ENCODE measurements at places on chromosomes 16 and 17. TPM values are rescaled to one million over a fixed set of nuclear protein-coding genes. Genes with fewer than 3 reads are reported as not detected.

PHB1 gene
- 262 TPM for polyA plus RNA-seq

DNA sequence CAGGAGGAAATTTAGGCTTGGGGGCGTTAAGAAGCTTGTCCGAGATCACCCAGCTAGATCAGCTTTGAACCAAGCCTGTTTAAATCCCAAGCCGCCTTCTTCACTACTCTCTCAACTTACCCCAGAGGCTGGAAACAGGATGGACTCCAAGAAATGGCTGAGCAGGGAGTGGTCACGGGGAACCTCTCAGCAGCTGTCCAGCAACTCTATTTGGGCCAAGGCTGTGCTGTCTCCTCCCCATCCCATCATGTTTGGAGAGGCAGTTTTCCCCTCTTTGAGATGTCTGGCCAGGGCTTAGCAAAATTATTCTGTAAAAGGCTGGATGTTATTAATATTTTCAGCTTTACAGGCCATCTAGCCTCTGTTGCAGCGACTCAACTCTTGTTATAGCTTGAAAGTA is 305.7 kb downstream of the RBFOX1 start:
- DNase-seq: no peak

DNA sequence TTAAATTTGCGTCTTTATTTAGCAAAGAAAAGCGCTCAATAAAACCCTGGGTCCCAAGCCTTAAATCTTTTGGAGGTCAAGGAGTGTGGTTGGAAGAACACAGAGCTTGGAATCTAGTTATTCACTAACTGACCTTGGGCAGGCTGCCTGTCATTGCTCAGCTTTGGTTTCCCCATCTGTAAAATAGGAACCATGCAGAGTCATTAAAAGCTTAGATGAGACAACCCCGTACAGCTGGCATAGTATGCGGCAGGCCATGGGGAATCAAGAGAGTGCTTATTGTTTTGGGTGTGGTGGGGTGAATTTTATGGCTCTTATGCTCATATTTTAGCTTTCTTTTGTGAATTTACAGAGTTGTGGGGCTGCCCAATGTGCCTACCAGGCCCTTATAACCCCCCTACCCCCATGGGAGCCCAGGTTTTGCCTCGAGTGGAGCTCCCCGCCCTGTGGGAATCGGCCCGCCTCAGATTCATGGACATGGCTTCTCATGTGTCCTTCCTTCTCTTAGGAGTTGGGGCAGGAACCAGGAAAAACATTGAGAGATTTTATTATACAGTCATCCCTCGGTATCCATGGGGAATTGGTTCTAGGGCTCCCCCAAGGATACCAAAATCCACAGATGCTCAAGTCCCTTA is 113.5 kb downstream of the CLEC16A start:
- DNase-seq: no peak

DNA sequence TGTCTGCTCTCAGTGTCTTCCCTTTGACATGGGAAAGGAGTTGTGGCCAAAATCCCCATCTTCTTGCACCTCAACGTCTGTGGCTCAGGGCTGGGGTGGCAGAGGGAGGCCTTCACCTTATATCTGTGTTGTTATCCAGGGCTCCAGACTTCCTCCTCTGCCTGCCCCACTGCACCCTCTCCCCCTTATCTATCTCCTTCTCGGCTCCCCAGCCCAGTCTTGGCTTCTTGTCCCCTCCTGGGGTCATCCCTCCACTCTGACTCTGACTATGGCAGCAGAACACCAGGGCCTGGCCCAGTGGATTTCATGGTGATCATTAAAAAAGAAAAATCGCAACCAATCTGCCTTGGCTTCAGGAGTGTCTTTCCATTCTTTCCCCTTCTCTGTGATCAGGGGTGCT is 918 bp upstream of the MRM1 start:
- no peak for DNase-seq

HBQ1 gene
- polyA plus RNA-seq: 0.67 TPM

PAQR4 gene
- 7.5 TPM for polyA plus RNA-seq

HID1 gene
- polyA plus RNA-seq: 10.7 TPM

TUBG2 gene
- 20.0 TPM for polyA plus RNA-seq

ASPA gene
- polyA plus RNA-seq: 23.1 TPM
